SK-N-SH (cell line): ENCODE measurements at places on chromosomes 2 and 18. TPM values are rescaled to one million over a fixed set of nuclear protein-coding genes. Genes with fewer than 3 reads are reported as not detected.

GRCh38 chr2:217886720-217887309, 116.0 kb downstream of the TNS1 start:
- DNase-seq = peak; percentile 68

DNA sequence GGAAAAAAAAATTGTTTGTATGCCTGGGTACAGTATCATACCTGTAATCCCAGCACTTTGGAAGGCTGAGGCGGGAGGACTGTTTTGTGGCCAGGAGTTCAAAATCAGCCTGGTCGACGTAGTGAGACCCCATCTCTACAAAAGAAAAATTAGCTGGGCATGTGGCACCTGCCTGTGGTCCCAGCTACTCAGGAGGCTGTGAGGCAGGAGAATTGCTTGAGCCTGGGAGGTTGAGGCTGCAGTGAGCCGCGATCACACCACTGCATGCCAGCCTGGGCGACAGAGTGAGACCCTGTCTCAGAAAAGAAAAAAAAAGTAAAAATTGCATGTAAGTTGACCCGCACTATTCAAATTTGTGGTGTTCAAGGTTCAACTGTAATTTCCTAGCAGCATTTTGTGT, 32.9 kb downstream of the YIPF4 start:
- no peak for DNase-seq

GRCh38 chr18:2687390-2688001, 32.0 kb downstream of the SMCHD1 start:
- DNase-seq = no peak

DNA sequence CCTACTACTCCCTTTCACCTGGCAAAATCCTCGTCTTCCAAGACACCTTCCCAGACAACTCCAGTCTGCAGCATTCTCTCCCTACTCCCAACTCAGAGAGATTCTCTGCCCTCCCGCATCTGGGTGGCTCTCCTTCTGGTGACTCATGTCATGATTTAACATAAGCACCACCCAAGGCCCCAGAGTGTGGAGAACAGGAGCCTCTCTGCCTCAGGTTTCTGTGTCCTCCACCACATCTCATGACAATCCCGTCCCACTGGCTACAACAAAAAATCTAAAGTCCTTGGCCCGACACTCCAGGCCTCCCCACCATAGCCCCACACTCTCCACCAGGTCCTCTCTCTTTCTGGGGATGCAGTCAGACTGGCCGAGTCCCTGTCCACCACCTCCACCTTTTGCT, 197.1 kb downstream of the BCL11A start:
- DNase-seq = no peak

DNA sequence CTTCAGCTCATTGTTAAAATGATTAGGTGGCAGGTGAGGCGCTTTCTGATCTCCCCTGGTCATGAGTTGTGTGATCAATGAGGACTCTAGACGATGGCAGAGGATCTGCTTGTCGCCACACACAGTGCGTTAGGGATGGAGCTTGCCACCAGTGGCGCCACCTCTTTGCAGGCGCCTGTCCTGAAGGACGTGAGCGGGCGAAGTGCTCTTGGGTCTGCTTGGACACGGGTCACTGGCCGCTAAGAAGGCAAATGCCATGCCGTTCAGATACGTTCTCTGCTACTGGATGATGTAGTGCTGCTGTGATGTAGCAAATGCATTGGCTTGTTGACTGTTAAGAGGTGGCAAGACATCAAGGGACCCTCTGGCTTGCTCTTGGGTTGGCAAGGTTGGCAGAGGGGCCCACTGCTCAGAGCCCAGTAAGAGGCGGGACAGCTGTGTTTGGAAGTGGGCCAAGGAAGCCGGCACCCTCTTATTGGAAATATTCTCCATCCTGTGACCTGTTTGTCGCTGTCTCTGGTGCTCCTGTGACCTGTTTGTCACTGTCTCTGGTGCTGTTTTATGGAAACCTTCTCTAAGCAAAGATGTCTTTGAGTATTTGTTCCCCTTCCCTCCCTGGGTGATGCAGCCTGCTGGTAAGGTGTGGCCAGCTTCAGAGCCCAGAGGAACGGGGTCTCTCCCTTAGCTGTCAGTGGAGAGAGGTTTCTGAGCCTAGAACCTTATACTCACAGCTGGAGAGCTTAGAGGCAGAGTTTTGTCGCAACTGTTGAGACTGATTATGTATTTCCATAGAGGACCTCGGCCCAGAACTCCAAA, 14.6 kb downstream of the LDLRAD4 start:
- no peak for DNase-seq

NTSR2 gene
- not detected in 2 replicates for polyA plus RNA-seq

FSHR gene
- not detected in 2 replicates for polyA plus RNA-seq

DNAH7 gene
- polyA plus RNA-seq = 0.70 and 1.2 TPM in 2 replicates
